Left forelimb (tissue), 1 donor: ENCODE measurements at places on chromosomes 3 and 15.
A peak's percentile ranks its signal among the peaks of the same experiment; 100 is the strongest.

DNA sequence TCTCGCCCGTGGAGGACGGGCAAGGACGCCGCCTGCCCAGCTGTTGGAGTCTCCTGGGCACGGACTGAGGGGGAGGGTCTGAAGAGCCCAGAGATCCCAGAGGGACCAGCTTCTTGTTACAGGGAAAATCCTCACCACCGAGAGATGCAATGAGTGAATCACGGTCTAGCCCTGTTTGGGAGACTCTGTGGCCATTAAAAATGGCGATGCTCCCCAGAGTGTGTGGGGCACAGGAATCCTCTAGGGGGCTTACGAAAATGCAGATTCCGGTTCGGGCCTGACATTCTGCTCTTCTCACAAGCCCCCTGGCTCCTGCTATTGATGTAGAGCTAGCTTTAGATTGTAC, 35.5 kb upstream of the EPHB3 start:
- no peak for DNase-seq

- no peak for DNase-seq
Measured at GRCh38 chr3:152942366-152942765, 107.4 kb downstream of the P2RY1 start.

GRCh38 chr15:52217186-52217585, 26.0 kb upstream of the GNB5 start:
- no peak for DNase-seq

- DNase-seq = peak; percentile 63
Measured at GRCh38 chr15:77907824-77908751, 169.4 kb downstream of the TBC1D2B start.

GRCh38 chr3:76923485-76923884, 116.4 kb upstream of the ROBO2 start:
- no peak for DNase-seq

GRCh38 chr3:129530251-129530791, 1.9 kb downstream of the RHO start:
- DNase-seq = no peak

DNA sequence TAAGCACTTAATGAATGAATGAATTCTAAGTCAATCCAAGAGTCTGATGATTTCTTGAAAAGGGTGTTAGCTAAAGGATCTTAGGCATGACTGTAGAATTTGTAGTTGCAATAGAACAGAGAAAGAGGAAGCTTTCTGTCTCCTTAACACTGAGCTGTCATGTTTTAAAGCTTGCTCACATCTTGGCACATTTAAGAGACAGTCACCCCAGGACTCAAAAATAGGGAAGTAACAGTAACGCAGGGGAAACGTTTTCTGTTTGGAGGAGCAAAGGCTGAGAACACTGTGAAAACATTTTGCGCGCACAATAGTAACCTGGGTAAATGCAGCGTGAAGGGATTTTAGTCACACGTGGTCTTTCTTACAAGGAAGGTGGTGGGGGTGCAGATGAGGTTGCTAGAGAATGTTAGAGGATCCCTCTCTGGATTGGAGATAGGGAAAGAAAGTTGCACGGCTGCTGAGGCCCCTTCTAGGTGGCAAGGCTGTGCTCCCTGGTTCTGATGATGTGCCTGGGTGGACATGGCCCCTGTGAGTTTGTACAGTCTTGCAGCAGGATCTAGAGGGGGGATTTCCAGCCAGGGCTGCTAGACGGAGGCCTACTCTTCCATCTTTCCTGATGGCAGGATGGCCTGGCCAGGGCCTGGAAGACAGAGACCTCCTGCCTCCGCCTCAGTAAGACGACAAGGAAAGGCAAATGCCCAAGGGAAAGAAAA, 12.0 kb downstream of the STARD5 start:
- DNase-seq = no peak

DNA sequence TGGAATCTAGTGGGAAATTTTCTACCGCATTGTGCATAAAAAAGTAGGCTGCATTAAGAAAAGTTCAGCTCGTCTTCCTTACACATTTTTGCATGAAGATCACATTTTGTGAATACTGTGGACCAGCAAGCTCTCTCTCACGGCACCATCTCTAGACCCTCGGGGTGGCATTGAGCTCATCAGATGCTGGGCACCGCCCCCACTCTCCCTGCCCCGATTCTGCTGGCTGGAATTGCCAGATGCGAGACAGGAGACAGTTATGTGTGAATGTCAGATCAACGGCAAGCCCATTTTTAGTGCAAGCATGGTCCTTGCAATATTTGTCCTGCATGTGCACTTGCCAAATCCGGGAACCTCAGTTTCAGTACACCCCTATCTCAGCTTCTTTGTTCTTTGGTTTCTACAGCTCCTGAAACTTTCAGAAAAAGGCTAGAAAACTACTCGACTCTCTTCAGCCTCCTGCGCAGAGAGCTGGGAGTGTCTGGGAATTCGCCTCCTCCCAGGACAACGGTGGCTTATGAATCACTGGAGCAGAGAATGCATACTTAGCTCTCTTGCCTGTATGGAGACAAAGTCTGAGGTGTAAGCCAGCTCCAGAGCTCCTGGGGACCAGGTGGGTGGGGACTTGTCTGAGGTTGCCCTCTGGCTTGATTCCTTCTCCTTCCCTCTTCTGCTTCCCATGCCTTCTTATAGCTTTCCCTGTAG, 285.2 kb upstream of the ATP10A start:
- no peak for DNase-seq

DNA sequence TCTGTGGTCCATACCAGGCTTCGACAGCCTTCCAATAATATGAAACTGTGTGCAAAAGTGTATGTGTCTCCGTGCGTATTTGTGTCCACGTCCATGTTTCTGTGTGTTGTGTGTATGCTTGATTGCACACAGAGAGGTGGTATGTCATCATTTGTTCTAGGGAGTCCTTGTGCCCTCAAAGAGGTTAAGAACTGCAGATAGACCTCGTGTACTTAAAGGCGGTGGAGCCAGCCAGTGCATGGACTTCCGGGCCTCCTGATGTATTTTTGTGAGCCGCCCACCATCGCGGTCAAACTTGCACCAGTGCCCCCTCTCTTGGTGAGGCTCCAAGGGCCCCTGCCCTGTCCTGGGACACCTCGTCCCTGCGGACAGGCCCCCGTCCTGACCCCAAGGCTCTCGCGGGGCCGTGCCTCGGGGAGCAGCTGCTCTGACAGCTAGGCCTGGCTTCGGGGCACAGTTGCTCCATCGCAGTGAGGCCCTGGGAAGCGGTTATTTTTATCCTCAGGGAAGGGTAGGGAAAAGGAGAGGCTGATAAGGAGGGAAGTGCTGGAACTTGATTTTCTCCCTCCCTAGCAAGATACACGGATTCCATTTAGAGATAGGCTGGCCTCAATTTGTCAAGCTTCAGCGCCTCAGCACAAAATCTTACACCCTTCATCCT, 1.2 kb upstream of the RYK start:
- DNase-seq = no peak

DNA sequence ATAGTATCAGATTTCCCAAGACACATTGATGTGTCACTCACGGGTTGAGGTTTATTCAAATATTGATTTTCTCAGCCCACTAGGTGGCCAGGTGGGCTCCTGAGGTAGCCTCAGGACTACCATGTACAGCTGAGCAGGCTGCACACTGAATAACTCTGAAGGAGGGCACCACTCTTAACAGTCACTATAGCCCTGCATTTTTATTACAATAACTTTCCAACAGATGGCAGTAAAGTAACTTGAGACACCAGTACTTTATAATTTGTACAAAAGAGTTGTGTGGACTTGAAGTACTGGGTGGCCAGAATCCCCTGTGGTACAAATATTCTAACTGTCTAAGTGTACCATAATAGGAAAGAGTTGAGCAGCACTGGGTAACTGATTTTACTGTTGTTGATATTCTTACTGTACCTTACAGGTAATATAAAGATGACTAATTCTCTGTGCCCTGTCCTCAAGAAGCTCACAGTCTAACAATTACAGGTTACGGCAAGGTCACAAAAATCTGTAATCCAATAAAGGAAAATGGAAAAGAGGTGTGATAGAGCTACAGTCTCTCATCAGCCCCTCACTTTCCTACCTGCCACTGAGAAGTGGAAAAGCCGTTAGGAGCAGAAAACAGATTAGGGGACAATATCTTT, 76.0 kb downstream of the ETFA start:
- no peak for DNase-seq

DNA sequence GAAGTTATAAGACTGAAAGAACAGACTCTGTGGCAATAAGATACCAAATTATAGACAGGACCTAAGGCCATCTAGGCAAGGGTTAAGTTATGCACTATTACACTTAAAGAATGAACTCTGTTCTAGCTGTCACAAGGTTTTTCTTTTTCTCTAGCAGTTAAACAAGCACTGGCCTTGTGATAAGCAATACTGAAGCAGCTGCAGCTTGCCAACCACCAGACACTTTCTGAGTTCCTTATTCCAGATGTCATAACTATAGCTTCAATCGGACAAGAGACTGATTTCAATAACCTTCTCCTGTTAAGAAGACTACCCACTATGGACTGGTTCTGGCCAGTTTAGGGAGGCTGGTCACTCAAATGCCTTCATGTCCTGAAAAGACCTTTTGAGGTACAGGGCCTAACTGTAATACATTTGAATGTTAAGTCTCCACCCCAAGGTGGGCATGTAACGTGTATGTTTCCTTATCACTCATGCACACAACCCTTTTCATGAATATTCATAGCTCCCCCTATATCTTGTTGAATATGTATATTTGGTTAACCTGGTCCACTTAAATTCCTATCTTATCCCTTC, 85.8 kb downstream of the CFAP20DC start:
- no peak for DNase-seq

DNA sequence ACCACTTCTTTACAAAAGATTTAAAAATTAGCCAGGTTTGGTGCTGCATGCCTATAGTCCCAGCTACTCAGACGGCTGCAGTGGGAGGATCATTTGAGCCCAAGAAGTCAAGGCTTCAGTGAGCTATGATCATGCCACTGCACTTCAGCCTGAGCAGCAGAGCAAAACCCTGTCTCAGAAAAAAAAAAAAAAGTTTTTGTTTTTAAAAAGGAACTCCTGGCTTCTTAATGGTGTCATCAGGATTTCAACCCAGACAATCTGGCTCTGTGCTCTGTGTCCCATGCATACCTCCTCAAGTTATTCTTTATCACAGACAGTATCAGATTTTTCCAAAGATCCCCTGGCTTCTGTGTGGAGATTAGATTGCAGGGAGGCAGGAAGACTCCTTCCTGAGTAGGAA, 64.2 kb upstream of the IL12A start:
- no peak for DNase-seq

DNA sequence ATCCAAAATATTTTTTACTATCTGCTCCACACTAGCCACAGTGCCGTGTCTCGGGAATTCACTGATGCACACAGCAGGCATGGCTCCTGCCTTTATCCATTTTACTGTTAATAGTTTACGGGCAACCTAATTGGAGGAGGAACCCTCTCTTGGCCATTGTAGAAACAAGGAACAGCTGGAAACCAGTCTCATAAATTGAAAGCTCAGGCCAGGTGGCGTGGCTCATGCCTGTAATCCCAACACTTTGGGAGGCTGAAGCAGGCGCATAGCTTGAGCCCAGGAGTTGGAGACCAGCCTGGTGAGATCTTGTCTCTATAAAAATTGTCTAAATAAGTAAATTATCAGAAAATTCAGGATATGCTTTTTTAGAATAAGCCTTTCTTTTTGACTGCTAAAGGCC, 39.0 kb downstream of the IL5RA start:
- no peak for DNase-seq

GRCh38 chr15:100890051-100890720, 10.6 kb downstream of the ALDH1A3 start:
- DNase-seq = no peak

- no peak for DNase-seq
Measured at GRCh38 chr3:63192248-63192647, 85.9 kb upstream of the SYNPR start.

DNA sequence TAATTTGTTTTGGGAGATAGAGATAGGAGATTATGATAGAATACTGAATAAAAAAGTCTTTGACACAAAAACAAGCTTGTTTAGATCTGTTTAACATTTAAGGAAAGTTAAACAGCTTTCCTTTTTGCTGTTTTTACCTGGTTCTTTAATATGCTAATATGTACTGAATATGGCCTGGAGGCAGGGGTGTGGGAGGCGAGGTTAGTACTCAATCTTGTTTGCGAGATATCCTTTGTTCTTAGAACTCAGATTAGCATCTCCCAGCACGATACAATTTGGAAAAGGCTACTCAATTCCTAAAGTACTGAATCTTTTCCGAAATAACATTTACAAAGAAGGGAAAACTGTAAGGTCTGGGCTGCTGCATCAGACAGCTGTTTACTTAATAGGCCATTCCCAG, 40.8 kb upstream of the ST3GAL6 start:
- DNase-seq = no peak

GRCh38 chr15:65532738-65533051, 2.4 kb downstream of the HACD3 start:
- DNase-seq = no peak

DNA sequence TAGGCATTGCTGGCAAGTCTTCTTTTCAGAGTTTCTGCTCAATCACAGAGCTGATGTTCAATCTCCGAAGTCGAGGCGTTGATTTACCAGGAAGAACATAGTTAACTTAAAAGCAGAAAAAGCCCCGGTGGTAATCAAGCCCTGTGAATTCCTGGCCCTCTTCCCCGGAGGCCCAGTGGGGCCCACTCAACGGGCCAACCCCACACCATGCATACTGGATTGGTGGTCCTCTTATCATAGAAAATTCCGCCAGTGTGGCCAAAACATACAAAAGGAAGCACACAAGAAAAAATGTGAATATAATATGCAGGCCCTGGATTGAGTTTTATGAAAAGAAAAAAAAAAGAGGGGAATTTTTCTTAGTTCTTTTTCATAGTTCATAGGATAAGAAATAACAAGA, 873.0 kb upstream of the NR2F2 start:
- DNase-seq = no peak

GRCh38 chr15:88334436-88334835, 77.9 kb upstream of the NTRK3 start:
- no peak for DNase-seq

GRCh38 chr3:126367316-126367805, 10.2 kb upstream of the KLF15 start:
- no peak for DNase-seq

- DNase-seq = no peak
Measured at GRCh38 chr3:33940149-33940548, 141.7 kb downstream of the PDCD6IP start.

GRCh38 chr3:9852528-9852927, 8.7 kb upstream of the RPUSD3 start:
- no peak for DNase-seq

DNA sequence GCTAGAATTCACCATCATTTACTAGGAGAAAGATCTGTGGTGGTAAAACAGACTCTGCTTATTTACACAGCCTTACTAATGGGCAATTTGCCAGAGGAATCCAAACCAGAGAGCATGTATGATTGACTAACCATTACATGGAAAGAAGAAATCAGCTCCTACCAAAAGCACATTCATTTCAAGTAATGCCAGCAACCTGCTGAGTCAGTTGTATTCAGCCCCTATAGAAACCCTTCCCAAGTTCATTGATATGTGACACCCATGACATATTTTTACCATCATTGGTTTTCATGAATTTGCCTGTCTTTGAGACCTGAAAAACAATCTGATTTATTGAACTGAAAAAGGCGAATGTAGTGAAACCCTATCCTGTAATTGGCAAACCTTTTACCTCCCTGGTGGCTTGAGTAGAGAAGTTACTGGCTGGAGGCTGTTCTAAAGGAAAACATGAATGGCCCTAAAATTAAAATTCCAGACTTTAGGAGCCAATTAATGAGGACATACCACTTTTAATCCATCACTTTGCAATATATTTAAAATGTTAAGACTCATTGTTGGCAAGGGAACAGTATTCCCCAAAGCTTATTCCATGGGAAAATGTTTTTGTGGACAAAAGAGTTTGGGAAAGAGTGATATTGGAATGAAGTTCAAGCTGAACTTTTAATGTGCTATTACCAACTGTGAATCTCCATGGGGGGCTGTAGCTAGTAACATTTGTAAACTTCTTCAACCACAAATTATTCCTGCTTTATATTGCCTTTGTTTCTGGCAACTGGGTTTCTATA, 542.9 kb downstream of the FHIT start:
- no peak for DNase-seq
